HCT116 (cell line): ENCODE measurements at places on chromosomes 2 and 18.
A peak's percentile ranks its signal among the peaks of the same experiment; 100 is the strongest.

GRCh38 chr2:223889229-223889628 is 51.8 kb upstream of the AP1S3 start:
- DNase-seq: no peak

DNA sequence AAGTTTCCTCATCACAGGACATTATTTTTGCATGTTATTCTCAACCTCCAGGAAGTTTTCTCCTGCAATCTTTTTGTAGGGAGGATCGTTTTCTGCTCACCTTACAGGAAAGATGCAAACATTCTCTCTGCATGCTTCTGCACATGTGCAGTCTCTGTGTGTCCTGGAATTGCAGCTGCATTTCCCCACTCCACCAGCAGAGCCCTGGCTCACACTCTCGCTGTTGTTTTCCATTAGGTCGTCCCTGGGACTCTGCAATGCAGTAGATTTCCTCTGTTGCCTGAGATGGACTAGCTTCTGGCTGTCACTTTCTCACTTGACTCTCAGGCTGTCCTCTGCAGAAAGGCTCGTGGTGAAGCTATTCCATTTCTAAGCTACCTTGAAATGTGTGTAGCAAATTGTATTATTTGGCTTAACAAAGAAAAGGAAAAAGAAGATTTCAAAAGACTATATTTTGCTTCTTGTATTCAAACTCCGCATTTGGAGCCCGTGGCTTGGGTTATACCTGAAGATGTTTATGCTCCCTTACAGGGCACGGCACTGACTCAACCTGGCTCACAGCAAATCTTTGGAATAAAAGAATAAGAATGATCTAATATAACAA is 346.7 kb downstream of the RAD51AP2 start:
- peak; percentile 29 for DNase-seq

DNA sequence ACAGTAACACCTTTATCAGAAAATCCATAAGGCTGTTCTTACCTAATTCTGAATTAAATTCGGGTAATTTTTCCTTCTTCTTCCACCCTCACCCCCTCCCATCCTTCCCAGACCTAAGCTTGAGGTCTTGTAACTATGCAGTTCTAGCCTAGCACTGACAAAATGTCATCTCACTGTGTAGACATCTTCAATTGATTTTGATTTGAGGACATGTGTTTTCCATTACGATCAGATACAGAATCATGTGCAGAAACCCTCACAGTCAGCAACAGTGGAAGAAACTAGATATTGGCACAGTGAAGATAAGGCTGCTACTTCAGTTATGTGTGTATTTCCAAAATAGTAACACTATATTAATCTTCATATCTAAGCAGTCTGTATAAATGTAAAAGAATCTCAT is 244.6 kb downstream of the THSD7B start:
- DNase-seq: no peak

- DNase-seq: no peak
These were observed 104.6 kb downstream of the ACKR3 start for GRCh38 chr2:236674238-236674637.

GRCh38 chr2:3476321-3476984 is 42.9 kb downstream of the ADI1 start:
- no peak for DNase-seq
